ENCODE measurements at places on chromosomes 7 and 10.

DNA sequence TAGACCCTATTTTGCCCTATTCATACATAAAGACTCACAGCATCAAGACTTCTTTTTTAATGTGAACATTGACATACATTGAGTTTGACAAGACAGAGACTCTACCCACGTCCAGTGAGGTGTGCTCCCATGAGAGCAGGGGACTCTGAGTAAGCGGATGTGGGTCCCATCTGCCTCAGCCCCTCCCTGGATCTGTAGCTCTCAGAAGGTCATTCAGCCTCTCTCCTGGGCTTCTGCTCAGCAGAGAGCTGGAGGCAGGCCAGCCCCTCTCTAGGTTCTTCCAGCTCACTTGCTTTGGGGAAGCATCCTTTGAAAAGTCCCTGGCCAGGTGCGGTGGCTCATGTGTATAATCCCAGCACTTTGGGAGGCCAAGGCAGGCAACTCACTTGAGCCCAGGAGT lies 146.9 kb upstream of the ZMIZ1 start:
- DNase-seq, result no peak

GRCh38 chr10:132519382-132520176 lies 18.0 kb upstream of the INPP5A start:
- no peak for DNase-seq

GRCh38 chr10:50541317-50541716 lies 82.4 kb downstream of the SGMS1 start:
- DNase-seq, result no peak

DNA sequence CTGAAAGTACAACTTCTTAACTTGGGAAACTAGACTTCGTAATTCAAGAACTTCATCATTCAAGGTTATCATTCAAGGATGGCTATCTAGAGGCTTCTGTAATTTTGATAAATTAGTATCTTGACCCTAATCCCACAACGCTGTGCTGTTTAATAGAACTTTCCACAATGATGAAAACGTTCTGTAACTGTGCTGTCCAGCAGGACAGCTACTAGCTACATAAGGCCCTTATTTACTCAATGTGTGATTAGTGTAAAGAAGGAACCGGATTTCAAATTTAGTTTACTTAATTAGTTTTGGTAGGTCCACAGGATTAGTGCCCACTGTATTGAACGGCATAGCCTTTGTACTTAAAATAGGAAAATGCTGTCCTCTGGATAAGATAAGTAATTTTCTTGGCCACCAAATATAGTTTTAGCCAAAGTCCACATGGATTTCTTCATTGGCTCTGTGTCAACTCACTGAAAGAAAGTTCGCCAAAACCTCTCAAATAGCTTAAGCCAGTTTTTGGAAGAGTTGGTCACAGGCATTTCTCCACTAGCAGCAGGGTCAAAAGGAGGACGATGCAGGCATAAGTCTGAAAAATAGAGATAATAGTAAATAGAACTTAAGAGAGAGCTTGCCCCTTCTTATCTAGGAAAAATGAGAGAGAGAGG lies 17.3 kb downstream of the DGKI start:
- no peak for DNase-seq

GRCh38 chr7:29457565-29458011 lies 106.0 kb upstream of the PRR15 start:
- no peak for DNase-seq

- no peak for DNase-seq
Measured at GRCh38 chr7:107920048-107920772, 29.2 kb downstream of the DLD start.

GRCh38 chr10:3048119-3049019 lies 19.0 kb upstream of the PFKP start:
- DNase-seq, result no peak

- DNase-seq, result no peak
Measured at GRCh38 chr10:44950326-44951225, 9.0 kb upstream of the RASSF4 start.

- no peak for DNase-seq
Measured at GRCh38 chr10:75703191-75703854, 271.9 kb downstream of the LRMDA start.

DNA sequence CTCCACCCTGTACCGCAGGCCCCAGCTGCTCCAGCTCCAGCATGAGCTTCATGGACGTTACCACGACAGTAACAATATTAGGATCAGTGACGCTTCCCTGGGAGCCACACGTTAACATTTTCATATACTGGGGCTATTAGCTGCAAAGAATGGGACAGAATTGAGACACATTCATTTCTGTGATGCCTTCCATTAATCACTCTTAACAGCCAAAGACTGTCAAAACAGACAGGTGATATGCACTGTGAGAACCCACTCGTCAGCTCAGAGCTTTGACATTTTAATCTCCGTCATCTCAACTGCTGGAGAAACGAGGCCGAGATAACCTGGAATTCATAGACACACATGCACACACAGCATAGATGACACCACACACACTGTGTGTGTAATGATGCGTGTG lies 408.4 kb upstream of the SHH start:
- DNase-seq, result no peak

DNA sequence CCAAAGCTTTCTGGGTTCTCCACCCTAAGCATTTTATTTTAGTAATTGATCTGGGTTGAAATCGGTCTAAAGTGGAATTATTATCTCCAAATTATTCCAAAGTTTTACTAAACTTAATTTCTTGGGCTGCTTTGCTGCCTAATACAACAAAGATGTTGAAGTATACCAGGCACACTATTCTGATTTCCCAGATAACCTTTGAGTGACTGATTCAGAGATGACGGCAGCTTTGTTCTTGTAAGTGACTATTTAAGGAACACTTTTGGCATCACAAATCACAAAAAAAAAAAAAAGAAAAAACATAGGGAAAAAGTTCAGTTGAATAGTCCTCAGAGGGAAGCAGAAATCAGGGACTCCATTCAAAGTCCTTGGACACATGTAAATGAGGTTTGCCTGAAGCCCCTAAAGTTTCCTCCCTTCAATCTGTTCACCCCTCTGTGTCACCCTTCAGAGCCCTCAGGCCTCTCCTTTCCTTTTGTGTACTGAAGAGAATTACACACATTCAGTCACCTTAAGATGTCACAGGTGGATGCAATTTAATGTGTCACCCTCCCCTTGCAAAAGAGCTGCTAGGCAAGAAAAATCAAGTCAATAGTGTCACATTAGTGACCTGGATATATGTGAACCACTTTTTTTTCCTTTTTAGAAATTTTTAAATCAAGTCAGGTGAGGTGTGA lies 81.5 kb downstream of the RTKN2 start:
- DNase-seq, result no peak
